Calu3 (cell line): ENCODE measurements at places on chromosomes 2 and 18.

- DNase-seq, result no peak
Measured at GRCh38 chr2:142380372-142380771, 249.6 kb upstream of the LRP1B start.

- DNase-seq, result no peak
Measured at GRCh38 chr18:9217743-9218451, 81.3 kb downstream of the ANKRD12 start.

- no peak for DNase-seq
Measured at GRCh38 chr2:168804214-168804613, 1.8 kb downstream of the NOSTRIN start.

GRCh38 chr18:31399306-31400032 is 22.9 kb downstream of the DSG4 start:
- peak; percentile 21 for DNase-seq

- no peak for DNase-seq
Measured at GRCh38 chr2:163324677-163325076, 411.1 kb downstream of the FIGN start.

DNA sequence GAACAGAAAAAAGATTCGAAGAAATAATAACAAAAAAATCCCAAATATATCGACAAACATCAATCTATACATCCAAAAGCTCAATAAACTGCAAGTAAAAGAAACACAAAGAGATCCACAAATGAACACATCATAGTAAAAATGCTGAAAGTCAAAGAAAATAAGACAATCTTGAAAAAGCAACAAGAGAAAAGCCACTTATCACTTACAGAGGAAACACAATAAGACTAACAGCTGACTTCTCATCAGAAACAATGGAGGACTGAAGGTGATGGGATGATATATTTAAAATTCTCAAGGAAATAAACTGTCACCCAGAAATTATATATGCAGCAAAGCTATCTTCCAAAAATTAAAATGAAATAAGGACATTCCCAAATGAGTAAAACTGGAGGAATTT is 140.3 kb downstream of the NDUFA10 start:
- no peak for DNase-seq

- no peak for DNase-seq
Measured at GRCh38 chr2:159661286-159661685, 44.9 kb upstream of the BAZ2B start.

- no peak for DNase-seq
Measured at GRCh38 chr2:126949775-126950174, 51.1 kb downstream of the TEX51 start.

DNA sequence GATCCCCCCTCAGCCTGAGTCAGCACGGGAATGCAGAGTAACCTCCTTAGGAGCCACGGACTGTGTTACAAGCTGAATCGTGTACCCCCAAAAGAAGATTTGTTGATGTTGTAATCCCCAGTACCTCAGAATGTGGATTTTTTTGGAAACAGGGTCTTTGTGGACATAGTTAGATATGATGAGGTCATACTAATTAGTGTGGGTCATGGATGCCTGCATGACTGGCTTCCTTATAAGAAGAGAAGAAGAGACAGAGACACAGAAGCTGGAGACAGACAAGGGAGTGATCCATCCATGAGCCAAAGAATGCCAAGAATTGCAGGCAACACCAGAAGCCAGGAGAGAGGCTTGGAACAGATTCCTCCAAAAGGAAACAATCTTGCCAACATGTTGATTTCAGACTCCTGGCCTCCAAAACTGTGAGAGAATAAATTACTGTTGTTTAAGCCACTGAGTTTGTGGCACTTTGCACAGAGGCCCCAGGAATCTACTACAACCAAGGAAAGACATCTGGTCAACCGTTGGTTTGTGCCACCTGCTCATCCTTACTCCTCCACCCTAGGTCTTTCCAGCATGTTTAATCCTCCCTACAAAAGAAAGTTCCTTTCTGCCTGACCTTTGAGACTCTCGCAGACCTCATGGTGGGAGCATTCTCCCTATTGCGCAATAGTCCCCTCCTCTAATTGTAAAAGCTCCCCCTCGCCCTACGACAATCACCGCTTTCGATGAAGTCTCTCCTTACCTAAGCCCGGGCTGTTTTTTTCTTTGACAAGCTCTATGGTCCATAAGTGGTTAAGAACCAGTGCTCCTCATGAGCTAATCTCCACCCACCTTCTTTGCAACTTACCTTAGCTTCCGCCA is 91.6 kb downstream of the DNER start:
- no peak for DNase-seq

GRCh38 chr2:118098307-118099030 is 10.2 kb downstream of the INSIG2 start:
- DNase-seq, result no peak

DNA sequence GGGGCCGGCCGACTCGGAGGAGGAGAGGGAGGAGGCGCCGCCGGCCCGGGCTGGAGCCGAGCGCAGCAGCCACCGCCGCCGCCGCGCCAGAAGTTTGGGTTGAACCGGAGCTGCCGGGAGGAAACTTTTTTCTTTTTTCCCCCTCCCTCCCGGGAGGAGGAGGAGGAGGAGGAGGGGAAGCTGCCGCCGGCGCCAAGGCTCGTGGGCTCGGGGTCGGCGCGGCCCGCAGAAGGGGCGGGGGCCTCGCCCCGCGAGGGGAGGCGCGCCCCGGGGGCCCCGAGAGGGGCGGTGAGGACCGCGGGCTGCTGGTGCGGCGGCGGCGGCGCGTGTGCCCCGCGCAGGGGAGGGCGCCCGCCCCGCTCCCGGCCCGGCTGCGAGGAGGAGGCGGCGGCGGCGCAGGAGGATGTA is 316 bp downstream of the CRIM1 start:
- DNase-seq, result peak; percentile 32

DNA sequence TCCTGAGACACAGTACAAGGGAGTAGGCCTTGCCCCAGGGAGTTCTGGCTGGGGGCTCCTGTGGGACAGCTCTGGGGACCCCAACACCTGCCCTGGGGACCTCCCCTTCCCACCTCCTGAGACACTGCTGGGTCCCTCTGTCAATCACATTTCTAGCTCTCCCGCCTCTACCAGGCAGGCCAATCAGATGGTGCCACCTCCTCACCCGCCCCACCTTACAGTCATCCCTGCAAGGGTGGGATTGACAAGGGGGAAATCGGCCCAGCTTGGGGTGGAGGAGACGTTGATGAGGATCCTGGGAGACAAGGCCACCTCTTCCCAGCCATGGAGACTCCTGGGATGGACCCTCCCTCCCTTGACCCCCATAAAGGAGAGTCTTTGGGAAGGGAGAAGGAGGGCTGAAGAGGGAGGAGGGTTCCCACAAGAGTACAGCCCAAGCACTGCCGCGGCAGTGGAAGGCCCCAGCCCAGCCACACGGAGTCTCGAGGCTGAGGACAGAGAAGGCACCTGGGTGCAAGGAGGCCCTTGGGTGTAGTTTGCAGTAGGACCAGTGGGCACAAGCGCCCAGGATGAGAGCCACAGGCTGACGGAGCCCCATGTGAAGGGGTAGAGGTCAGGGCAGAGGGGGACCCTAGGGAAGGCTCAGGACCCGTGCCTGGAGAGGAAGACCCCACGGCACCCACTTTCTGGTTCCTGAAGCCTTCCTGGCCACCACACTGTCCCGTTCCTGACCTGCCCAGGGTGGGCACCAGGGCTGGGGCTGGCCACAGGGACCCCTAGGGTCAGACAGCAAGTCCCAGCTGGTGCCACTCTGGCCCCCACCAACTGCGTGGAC is 109.9 kb upstream of the OTOS start:
- no peak for DNase-seq

DNA sequence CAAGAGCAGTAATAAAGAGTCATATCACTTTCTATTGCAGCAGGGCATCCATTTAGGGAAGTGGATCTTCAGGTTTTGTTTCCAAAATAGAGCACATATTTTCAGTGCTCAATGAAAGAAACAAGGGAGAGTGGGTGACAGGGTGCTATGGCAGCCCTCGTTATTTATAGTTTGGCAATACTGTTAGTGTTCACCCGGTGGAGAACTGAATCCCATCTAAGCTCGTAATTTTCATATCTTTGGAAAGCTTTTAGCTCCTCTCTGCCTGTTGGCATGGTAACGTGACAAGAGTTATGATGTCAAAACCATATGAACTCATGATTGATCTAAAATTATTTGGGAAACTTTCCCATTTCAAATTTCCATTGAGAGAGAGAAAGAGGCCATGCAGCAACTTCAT is 331.9 kb downstream of the LRRTM1 start:
- DNase-seq, result no peak

GRCh38 chr2:28896906-28897305 is 2.4 kb downstream of the WDR43 start:
- DNase-seq, result no peak

GRCh38 chr2:12316476-12316875 is 400.3 kb upstream of the TRIB2 start:
- DNase-seq, result no peak

GRCh38 chr18:7812431-7813063 is 245.4 kb downstream of the PTPRM start:
- DNase-seq, result no peak

GRCh38 chr2:98032086-98032485 is 36.3 kb upstream of the TMEM131 start:
- no peak for DNase-seq

- DNase-seq, result no peak
Measured at GRCh38 chr2:105329197-105329554, 359 bp downstream of the TGFBRAP1 start.

- DNase-seq, result no peak
Measured at GRCh38 chr2:99152199-99152895, 2.4 kb downstream of the TSGA10 start.

DNA sequence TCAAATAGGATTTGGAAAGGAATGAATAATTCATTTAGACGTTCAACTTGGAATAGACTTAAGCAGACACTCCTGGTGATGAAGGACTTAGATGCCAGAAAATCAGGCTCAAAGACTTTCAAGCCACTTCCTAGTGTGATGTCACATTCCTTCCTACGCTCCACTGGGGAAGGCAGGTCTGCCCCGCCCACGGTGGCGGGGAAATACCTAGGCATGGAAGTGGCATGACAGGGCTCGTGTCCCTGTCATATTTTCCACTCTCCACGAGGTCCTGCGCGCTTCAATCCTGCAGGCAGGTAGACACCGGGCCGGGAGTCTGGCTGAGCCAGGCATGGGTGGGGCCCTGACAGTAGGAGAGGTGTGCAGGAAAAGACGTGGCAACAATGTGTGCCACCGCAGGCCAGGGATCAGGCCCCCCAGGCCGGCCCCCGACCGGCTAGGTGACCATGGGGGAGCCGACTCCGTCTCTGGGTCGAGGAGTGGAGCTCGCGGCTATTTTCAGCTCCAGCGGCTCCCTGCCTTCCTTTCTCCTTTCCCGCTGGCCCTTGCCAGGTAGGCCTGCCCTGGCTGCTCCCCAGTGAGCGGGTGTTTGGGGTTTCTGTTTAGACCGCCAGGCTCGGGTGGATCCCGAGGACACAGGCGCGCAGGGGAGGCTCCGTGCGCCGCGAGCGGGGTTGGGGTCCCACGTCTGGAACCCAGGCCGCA is at the start of gene IL1RL2:
Gene IL1RL2 (plus strand): TSS at position 233 of the 705 bp plus-strand sequence. CDS start 845 bp downstream, outside the sequence.
- peak; percentile 17 for DNase-seq

GRCh38 chr2:63977904-63978303 is 41.3 kb downstream of the VPS54 start:
- no peak for DNase-seq

DNA sequence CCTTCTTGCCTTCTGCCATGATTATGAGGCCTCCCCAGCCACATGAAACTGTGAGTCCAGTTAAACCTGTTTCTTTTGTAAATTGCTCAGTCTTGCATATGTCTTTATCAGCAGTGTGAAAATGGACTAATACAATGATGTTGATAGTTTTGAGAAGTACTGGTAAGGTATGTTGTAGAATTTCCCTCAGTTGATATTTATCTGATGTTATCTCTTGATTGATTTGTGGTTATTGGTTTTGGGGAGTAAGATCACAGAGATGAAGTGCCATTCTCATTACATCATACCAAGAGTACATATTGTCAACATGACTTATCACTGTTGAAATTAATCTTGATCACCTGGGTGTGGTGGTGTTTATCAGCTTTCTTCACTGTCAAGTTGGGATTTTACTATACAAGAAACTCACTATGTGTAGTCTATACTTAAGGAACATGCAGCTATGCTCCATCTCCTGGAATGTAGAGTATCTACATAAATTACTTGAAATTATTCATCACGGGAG is 5.1 kb upstream of the SPAG16 start:
- DNase-seq, result peak; percentile 13

DNA sequence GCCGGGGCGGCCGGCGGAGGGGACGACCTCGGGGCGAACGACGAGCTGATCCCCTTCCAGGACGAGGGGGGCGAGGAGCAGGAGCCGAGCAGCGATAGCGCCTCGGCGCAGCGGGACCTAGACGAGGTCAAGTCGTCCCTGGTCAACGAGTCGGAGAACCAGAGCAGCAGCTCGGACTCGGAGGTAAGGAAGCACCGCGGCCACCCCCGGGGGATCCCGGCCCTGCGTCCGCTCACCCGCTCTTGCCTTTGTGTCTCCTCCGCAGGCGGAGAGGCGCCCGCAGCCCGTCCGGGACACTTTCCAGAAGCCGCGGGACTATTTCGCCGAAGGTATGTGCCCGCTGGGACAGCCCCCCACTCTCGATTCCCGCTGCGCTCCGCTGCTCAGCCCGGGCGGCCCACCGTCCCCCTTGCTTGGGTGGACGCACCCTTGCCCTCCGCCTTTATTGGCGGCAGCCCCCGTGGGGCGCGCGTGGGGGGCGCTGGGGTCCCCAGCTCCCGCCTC is 611 bp downstream of the TCF7L1 start:
- peak; percentile 46 for DNase-seq

- no peak for DNase-seq
Measured at GRCh38 chr2:154495455-154495868, 203.0 kb upstream of the KCNJ3 start.

DNA sequence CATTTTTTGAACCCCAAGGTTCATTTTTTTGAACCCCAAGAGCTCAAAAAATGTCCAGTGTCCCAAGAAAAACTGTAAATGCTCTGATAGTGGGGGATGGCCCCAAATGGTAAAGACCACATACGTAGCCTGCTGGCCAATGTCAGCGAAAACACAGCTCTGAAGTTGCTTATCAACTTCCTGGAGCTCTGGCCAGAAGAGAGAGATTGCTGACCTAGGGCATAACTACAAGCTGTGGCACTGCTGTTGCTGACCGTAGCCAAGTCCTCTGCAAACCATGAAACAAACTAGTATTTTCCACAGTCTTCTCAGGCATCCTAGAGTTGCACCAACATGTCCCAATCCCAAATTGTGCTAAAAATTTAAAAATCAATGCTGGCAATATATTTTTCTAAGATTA is 50.9 kb downstream of the REEP1 start:
- DNase-seq, result no peak

- DNase-seq, result no peak
Measured at GRCh38 chr2:77034445-77034844, 487.7 kb downstream of the LRRTM4 start.

- peak; percentile 46 for DNase-seq
Measured at GRCh38 chr2:209473930-209474419, 50.1 kb downstream of the MAP2 start.

DNA sequence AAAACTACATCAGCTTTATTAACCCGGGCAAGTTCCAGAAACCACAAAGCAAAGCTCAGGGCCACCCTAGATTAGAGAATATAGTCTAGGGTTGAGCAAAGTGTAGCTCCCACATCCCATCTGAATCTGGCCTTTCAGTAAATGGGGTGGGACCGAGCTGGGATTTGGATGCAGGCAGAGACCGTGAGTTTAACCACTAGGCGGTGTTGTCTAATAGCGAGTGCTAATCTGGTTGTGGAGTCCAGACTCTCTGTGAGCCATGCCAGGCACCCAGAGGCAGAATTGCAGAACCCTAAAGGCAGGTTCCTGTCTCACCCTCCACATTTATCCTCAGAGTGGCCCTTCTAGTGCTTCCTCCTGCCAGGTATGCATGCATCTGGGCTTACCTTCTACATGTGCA is 435.9 kb downstream of the TSN start:
- DNase-seq, result peak; percentile 70

GRCh38 chr18:4319738-4320677 is 135.1 kb downstream of the DLGAP1 start:
- no peak for DNase-seq

- DNase-seq, result no peak
Measured at GRCh38 chr18:79819064-79819967, 21.6 kb downstream of the KCNG2 start.
